NCI-H1436 (cell line): ENCODE measurements at places on chromosomes 4 and X.
A peak's percentile ranks its signal among the peaks of the same experiment; 100 is the strongest.

- DNase-seq: peak; percentile 54
These were observed 67.8 kb upstream of the ETNPPL start for GRCh38 chr4:108830509-108831244.

GRCh38 chr4:141247430-141247780 lies 26.7 kb downstream of the ZNF330 start:
- no peak for DNase-seq

DNA sequence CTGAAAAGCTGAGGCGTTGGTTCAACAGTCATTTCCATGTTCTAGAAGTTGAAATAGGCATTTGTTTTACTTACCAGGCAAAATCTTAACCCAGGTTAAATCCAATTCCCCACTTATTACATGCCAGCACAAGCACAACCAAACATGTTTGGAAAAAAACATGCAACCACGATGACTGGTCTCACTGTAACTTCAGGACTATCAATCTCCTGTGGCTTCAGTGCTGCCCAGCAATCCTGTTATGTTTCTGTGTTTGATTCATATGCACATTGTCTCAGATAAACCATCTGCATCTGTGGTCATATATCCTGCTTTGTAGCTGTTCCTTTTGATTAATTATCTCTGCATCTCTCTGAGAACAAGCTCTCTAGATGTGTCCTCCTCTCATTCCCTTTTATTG lies 28.3 kb downstream of the PRDM8 start:
- no peak for DNase-seq

GRCh38 chrX:51798701-51799100 lies 55.5 kb downstream of the GSPT2 start:
- no peak for DNase-seq

GRCh38 chr4:62531264-62531663 lies 1331.1 kb downstream of the ADGRL3 start:
- DNase-seq: no peak

DNA sequence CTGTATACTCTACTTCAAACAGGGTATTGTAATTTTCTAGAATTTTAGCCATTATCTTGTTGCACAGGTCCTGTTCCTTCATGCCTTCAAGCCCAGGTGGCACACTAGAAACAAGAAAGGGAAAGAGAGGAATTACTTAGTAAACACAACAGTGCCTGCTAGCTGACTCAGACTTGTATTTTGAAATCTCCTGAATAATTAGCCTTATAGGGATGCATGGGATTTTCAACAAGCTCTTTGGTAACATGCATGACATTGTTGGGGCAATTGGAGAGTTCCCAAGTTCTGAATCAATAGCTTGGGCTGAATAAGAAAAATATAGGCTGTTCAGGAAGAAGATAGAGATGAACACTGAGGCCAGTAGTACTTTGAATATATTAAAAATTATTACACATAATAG lies 118.8 kb downstream of the FAM13A start:
- DNase-seq: no peak

GRCh38 chrX:14798805-14799397 lies 74.0 kb downstream of the FANCB start:
- DNase-seq: no peak

GRCh38 chr4:1759170-1759817 lies 33.8 kb upstream of the FGFR3 start:
- DNase-seq: no peak

- no peak for DNase-seq
These were observed 1.3 kb upstream of the EOLA2 start for GRCh38 chrX:149939655-149939904.

DNA sequence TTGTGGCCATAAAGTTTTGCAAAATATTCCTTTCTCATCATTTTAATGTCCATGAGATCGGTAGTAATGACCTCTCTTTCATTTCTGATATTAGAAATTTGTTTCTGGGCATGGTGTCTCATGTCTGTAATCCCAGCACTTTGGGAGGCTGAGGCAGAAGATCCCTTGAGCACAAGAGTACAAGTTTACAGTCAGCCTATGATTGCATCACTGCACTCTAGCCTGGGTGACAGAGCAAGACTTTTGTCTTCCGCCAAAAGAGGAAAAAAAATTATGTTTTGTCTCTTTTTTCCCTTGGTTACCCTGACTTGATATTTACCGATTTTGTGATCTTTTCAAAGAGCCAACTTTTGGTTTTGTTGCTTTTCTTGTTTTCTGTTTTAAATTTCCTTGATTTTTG lies 10.8 kb upstream of the NKAP start:
- DNase-seq: no peak

- DNase-seq: no peak
These were observed 620.8 kb upstream of the ADGRL3 start for GRCh38 chr4:60579335-60579734.

DNA sequence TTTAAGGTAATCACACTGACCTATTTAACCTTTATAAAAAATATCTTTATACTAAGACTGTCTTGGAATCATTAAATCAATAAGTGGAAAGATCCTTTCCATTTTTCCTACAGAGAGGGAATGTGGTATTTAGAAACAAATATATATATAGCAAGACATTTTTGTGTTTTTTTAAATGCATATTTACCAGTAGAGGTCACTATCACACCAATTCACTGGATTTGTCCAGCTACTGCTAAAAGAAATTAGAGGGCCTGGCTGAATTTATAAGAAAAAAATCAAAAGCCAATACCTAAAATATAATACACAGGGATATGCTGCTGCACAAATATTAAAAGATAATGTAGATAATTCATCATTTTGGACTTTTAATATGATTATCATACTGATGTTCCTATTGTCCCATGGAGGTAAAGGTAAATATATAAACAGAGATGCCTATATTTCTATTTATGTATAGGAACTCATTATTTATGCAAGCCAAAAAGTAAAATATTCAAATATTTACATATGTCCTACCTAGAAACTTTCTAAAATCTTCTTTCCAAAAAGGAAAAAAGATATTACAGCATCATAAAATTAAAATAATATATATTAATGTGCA lies 69.5 kb downstream of the PDE5A start:
- peak; percentile 25 for DNase-seq

- no peak for DNase-seq
These were observed 1.3 kb downstream of the YTHDC1 start for GRCh38 chr4:68348577-68348976.

DNA sequence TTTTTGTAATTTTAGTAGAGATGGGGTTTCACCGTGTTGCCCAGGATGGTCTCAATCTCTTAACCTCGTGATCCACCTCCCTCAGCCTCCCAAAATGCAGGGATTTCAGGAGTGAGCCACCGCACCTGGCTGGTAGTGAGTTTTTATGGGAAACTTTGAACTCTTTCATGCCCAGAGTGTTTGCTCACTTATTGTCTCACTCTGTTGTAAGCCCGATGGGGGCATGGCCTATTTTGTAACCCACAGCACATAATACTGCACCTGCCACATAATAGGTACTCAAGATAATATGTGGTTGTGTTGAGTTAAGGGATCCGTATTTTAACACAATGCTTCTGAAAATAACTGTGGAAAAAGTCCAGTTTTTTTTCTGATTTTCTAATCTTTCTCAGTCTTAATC lies 109.6 kb upstream of the GIMD1 start:
- DNase-seq: peak; percentile 44

- no peak for DNase-seq
These were observed 440.7 kb downstream of the IL15 start for GRCh38 chr4:142077048-142077447.

DNA sequence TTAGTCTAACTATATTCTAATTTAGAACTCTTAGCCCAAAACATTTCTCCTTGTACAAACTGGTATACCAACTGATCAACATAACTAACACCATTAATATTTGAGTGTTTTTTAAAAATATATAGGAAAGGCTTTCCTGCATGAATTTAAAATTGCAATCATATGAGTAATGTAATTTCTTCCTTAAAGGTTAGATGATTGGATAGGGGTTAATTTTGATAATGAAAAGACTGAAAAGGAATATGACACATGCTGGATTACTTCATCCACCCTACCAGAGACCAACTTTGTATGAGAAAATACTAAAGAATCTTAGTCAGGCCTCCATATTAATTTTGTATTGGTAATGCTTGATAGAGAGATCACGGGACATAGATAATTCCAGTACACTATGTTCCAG lies 25.1 kb upstream of the PLS3 start:
- DNase-seq: no peak

GRCh38 chrX:9857575-9858474 lies 71.6 kb downstream of the SHROOM2 start:
- no peak for DNase-seq

DNA sequence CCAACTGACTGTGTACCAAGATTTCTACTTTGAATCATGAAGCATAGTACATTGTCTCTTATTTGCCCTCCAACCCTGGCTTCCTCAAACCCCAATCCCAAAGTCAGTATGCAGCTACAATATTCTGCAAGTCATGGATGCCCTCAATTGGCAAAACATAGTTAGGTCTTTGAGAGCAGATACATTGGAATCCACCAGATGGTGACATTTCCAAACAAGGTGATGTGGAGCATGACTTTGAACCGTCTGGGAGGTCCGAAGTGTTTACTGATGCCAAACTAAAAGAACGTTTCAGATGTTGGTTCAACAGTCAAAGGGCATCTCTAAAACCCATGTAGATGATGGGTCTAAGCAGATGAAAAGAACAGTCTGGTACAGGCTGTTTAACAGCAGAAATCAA lies 43.7 kb upstream of the FRMD7 start:
- DNase-seq: no peak

GRCh38 chr4:179110356-179110755 lies 1668.1 kb upstream of the AGA start:
- DNase-seq: no peak

GRCh38 chr4:47065051-47065481 lies 33.7 kb downstream of the GABRB1 start:
- no peak for DNase-seq

- no peak for DNase-seq
These were observed 64.6 kb downstream of the RHOH start for GRCh38 chr4:40261231-40262076.

DNA sequence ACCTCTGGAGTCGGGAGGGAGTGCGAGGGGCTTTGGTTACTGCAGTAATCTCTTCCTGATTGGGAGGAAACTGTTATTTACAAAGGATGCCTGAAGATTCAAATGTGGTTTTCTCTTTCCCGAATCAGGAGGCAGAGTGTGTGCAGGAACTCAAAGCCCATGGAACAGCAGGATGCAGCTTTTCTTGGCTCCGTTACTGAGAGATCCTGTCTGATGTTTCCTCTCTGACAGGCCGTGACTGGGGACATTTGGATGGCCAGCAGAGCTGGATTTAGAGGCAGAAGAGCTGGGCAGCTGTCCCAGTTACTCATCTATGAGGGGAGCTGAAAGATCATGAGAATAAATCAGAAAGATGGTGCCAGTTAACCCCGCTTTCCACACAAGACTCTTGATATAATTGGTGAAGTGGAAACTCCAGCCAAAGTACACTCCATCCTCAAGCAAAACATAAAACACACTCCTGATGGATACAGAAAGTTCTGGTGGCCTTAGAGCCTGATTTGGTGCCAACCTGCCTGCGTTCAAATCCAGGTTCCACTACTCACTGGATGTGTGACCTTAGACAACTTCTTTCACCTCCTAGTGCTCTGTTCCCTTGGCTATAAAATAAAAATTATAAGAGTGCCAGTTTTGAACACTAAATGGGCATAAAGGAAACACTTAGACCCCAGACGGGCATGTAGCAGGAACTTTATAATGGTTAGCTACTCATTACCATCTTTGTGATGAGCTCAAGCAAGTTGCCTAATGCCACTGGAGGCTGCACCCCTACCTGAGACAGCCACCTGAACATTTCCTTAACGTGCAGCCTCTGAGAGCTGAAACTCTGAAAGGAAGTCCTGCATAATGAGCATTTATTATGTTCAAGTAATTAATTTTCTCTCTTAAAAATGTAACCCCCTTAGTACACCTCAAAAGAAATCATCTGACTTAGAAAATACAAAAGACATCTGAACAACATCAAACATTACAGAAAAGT lies 349.0 kb upstream of the GATB start:
- DNase-seq: no peak

DNA sequence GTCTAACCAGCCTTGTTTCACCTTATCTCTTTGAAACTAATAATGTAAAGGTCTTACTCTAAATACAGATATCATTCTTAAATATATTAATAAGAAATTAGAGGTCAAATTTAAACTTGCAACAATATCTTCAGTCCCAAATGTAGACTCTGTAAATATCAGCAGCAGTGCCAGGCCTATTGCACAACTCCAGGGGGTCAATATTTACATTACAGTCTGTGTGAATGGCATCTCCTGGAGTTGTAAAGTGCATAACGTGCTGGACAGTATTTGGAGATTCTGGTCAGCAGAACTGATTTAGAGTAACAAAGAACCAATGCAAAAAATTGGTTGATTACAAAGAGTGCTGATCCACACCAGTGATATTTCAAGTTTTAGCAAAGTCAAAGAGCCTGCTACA lies 1225.9 kb downstream of the PCDH19 start:
- no peak for DNase-seq

DNA sequence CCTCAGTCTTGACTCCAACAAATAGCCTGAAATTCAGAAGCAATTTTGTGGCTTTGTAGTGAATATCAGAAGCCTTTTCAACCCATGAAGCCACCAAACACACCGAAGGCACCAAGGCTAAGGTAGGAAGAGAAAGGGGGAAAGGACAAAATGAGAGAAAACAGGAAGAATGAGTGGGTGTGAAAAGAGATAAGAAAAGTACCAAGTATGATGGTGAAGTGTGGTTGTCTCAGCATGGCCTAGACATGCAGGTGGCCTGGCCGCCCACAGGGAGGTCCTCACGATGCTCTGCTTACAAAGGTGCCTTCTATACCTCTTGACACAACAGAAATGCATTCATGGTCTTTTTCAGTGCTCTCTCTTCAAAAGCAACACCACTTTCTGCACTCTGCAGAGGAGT lies 34.9 kb downstream of the ACSL1 start:
- no peak for DNase-seq

DNA sequence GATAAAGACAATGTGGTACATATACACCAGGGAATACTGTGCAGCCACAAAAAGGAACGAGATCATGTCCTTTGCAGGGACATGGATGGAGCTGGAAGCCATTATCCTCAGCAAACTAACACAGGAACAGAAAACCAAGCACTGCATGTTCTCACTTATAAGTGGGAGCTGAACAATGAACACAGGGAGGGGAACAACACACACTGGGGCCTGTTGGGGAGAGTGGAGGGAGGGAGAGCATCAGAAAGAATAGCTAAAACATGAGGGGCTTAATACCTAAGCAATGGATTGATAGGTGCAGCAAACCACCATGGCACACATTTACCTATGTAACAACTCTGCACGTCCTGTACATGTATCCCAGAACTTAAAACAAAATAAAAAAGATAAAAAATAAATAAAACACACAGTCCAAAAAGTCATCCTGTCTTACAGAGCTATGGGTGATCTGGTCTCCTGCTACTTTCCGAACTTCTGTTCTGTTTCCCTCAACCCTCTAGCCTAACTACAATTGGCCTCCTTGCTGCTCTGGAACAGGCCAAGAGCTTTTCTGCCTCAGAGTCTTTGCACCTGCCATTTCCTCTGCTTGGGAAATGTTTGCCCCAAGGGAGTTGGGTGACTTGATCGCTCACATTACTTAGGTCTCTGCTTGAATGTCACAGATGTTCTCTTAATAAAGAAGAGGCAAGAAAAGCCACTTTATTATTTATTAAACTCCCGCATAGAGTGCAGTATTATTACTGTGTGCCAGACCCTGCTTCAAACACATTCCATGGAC lies 1.1 kb upstream of the CD38 start:
- no peak for DNase-seq
